IPS DF 19.7 (cell line): ENCODE measurements at places on chromosomes 2 and 18.

- no peak for DNase-seq
These were observed 56.0 kb upstream of the LRPPRC start for GRCh38 chr2:44051593-44052347.

GRCh38 chr18:49500201-49500921 lies 13.3 kb upstream of the C18orf32 start:
- no peak for DNase-seq

GRCh38 chr2:63858291-63858690 lies 16.6 kb downstream of the UGP2 start:
- no peak for DNase-seq

- no peak for DNase-seq
These were observed 310.4 kb upstream of the CCDC68 start for GRCh38 chr18:55269622-55270021.

- no peak for DNase-seq
These were observed 47.6 kb downstream of the RNF152 start for GRCh38 chr18:61845197-61845596.

DNA sequence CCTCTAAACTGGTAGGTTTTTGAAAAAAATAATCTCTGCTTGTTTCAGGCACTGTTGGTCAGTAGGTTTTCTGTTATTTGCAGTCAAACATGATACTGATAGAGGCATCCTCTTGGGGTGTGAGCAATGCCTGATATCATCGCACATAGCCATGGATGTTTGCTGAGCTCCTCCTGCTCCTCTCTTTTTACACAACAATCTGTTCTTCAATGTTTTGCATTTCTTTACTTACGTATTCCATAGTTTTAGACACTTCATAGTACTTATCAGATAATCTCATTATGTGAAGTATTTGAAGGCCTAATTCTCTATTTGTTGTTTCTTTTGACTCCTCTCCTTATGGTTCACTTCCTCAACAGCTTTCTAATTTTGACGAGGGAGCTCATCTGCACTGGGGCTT lies 23.0 kb upstream of the HS6ST1 start:
- DNase-seq = no peak

DNA sequence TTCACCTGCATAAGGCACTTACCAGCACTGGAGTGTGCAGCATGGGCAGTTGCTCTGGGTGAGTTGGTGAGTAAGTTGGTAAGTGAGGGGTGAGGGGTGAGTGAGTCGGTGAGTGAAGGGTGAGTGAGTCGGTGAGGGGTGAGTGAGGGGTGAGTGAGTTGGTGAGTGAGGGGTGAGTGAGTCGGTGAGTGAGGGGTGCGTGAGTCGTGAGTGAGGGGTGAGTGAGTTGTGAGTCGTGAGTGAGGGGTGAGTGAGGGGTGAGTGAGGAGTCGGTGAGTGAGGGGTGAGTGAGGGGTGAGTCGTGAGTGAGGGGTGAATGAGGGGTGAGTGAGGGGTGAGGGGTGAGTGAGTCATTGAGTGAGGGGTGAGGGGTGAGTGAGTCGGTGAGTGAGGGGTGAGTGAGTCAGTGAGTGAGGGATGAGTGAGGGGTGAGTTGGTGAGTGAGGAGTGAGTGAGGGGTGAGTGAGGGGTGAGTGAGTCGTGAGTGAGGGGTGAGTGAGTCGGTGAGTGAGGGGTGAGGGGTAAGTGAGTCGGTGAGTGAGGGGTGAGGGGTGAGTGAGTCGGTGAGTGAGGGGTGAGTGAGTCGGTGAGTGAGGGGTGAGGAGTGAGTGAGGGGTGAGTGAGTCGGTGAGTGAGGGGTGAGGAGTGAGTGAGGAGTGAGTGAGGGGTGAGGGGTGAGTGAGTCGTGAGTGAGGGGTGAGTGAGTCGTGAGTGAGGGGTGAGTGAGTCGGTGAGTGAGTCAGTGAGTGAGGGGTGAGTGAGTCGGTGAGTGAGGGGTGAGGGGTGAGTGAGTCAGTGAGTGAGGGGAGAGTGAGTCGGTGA lies 17.1 kb downstream of the THAP4 start:
- DNase-seq = no peak

GRCh38 chr2:83115606-83116005 lies 1343.5 kb downstream of the SUCLG1 start:
- no peak for DNase-seq

- no peak for DNase-seq
These were observed 99.3 kb upstream of the TMEM18 start for GRCh38 chr2:776487-776886.

DNA sequence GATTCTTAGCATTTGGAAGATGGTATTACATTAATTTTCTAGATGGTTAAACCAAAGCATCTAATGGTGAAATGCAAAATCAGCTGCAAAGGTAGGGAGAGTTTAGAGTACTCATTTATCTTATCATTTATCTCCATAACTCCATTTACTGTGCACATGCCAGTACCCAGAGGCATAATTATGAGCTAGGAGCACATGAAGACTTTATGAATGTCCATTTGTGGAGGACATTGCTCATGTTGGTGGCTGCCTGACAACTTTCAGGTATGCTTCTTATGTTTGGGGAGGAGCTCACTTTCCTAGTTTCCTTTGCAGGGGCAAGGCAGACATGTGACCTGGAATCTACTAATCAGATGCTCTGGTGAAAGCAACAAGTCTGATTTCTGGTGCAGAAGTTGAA lies 134.0 kb downstream of the NRP2 start:
- no peak for DNase-seq

DNA sequence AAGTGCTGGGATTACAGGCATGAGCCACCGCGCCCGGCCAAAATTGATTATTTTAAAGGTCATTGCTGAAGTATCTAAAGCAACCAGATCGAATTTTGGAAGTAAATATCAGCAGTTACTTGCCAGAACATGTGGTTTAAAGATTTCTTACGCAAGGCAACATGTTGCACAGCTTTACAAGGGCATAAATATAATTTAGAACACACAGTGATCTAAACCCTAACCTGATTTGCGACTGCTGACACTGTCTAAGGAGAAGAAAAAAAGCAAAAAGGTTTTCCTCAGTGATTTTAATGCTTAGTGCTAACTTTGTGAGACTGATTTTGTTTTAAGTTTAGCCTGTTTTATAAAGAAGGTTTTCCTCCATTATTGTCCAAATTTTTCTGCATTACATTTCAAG lies 569.9 kb upstream of the LINC00305 start:
- no peak for DNase-seq

- DNase-seq = peak; percentile 54
These were observed 39.7 kb downstream of the RDH14 start for GRCh38 chr2:18520451-18521425.
